ENCODE measurements at places on chromosomes 3 and 15. TPM values are rescaled to one million over a fixed set of nuclear protein-coding genes. Genes with fewer than 3 reads are reported as not detected.

- no peak for DNase-seq
Measured at GRCh38 chr3:35394905-35395304, 244.4 kb upstream of the ARPP21 start.

DNA sequence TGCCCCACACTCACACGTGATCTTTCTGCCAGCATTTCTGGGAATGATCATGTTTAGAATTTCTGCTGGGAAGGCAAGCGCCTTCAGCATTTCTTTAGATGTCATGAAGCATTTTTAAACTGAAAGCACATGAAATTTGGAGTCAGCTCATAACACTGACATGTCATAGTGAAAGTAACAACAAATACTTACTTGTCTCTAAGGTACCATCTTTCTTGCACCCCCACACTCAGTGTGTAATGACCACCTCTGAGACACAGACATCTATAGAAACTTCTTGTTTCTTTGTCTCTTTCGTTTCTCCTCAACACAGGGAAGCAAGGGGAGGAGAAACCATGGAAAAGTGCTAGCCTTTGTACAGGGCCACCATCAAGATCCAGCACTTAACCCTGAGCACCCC lies 171.7 kb downstream of the RORA start:
- DNase-seq = no peak

- DNase-seq = no peak
Measured at GRCh38 chr15:37395100-37395468, 294.7 kb upstream of the MEIS2 start.

DNA sequence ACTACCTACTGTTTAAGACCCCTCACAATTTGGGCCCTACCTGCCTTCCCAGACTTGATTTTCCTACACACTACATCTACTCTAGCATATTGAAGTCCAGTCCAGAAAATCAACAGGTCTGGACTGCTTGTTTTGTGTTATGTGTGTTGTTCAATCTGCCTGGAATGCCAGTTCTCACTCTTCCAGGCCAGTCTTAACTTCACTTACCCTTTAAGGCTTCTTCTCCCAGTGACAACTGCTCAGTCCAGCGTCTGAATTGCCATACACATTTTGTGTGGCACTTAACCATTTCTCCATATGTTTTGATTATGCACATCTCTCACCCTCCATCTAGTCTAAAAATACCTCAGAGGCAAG lies 1.1 kb downstream of the TICRR start:
- no peak for DNase-seq

CD200R1L gene
- not detected for total RNA-seq

DNA sequence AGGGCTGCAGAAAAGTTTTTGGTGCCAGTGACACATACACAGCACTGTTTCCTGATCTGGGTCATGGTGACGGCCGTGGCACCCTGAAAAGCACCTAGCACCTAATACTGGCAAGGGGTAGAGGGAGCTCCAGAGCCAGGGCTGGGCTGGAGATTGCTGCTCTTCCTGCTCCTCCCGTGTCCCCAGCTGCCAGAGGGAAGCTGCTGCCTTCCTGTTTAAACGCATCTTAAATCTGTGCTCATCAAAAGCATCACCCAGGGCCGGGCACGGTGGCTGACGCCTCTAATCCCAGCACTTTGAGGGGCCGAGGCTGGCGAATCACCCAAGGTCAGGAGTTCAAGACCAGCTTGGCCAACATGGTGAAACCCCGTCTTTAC lies 156.7 kb upstream of the MEF2A start:
- DNase-seq = peak; percentile 61

GRCh38 chr3:93923006-93923405 lies 50.7 kb downstream of the PROS1 start:
- no peak for DNase-seq

- DNase-seq = no peak
Measured at GRCh38 chr3:144241404-144241803, 269.8 kb downstream of the DIPK2A start.

Measured in A172 (cell line).